HAP-1 (cell line): ENCODE measurements at places on chromosomes 5 and 9.

DNA sequence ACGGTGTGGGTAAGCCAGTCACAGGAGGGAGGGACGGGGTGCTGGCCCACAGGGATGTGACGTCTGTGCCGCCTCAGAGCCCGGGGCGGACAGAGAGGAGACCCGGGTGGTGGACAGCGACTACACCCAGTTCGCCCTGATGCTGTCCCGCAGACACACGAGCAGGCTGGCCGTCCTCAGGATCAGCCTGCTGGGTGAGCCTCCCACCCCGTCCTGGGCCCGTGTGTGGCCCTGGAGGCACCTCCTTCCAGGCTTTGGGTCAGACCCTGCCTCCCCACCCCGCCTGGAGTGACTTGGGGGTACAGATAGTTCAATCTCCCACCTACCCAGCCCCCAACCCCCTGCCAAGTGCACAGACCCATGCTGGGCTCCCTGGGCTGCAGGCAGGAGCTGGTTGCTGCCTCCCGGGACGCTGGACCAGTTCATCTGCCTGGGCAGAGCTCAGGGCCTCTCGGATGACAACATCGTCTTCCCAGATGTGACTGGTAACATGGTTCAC is 1.7 kb downstream of the LCN12 start:
- DNase-seq = no peak

DNA sequence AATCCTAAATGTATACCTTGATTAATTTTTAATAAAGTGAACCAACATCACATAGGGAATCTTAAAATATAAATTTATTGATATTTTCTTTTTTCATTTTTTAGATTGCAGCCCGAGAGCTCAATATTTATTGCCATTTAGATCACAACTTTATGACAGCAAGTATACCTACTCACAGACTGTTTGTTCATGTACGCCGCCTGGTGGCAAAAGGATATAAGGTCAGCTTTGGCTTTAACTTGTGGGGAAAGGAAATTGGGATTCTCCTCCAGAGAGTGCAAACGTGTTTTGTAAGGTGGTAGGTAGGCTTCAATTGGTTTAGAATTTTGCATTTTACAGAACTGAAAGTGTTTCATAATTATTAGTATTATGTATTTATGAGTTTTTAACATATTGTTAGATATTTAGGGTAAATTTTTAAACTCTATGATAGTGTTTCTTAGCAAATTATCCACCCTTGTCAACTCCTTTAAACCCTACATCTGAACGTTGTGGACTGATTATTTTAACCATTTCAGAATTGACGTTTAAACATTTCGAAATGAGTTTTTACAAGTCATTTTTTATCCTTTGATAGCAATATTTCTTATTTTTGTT is 17.5 kb upstream of the DHFR start:
- DNase-seq = peak; percentile 85

- no peak for DNase-seq
Observed at GRCh38 chr5:159951387-159951786, 35.1 kb downstream of the ADRA1B start.

DNA sequence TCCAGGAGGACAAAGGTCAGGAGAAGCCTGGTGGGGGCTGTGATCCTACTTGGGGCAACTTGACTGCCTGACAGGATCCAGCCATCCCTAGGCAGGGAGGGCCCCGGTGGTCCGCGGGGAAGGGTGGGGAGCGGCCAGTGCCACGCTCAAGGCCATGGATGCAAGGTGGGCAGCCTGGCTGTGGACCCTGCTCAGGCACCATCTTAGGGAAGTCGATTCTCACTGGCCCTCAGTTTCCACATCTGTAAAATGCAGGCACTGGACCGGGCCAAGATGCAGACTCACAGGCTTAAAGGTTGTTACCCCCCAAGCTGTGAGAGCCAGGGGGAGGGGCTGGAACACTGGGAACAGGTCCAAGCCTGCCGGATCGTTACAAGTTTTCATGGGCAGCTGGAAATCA is 8.7 kb upstream of the DOLPP1 start:
- DNase-seq = no peak

DNA sequence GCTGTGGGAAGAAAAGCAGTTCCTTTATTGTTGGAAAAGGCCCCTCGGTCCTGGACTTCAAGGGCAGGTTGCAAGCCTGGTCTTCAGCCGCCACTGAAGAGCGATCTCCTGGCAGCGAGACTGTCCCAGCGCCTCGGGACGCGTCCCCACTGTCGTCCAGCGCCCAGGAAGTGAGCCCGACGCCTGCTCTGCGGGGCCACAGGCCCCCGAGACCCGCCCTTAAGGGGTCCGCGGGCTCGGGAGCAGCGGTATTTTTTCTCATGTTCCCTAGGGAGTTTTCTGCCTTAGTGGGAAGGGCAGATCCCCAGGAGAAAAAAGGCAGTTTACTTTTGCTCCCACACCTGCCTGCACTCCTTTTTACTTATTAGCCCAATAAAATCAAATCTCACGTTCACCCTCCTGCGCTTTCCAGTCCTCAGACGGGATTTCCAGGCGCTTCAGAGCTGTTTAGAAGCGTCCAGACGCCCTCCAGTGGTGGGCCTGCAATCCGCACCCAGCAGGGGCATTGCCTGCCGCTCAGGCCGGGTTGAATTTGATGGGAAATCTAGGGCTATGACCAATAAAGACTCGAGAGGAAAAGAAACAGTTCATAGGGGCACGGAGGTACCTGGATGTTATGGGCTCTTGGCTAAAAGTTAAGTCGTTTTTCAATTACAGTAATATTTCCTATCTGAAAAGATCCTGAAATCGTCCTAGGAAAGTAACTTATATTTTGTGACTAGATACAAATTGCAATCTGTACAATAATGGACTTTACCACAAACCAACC is 2.8 kb upstream of the EFNA5 start:
- peak; percentile 95 for DNase-seq

DNA sequence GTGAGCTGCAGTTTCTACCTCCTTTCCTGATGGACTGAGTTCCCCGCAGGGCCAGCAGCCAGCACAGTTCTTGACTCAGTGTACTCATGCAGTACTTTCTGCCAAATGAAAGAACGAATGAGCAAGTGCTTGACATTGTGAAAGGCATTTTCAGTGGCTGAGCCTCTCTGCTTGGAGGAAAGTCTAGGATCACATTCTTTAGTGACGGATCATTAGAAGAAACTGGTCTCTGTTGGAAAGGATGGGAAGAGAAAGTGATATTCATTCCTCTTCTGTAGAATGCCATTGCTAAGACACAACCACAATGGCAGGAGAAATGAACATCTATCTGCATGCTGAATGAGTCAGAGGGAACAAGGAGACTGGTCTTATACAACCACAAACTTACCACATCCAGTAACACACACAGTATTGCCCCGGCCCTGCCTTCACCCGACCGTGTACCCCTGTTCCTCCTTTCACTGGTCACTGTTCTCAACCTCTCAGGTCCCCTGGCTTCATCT is 206.9 kb downstream of the CRB2 start:
- DNase-seq = no peak

DNA sequence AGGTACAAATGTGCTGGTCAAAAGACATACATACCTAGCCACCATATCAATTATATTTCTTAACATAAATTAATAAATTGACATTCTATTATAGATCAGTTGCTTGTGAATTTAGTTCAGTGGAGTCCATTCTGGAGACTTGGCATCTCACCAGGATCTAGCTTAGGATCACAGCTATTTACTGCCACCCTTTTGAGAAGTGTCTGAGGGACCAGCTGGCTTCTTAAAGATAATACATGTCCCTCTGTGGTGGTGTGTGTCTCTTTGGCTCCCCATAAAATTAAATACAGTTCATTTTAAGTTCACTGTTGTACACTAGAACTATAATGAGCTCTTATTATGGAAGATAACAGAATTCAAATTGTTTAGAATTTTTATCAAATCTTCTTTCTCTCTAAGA is 290.7 kb downstream of the PRELID2 start:
- DNase-seq = no peak

GRCh38 chr5:58950224-58950623 is 367.3 kb downstream of the RAB3C start:
- DNase-seq = no peak

DNA sequence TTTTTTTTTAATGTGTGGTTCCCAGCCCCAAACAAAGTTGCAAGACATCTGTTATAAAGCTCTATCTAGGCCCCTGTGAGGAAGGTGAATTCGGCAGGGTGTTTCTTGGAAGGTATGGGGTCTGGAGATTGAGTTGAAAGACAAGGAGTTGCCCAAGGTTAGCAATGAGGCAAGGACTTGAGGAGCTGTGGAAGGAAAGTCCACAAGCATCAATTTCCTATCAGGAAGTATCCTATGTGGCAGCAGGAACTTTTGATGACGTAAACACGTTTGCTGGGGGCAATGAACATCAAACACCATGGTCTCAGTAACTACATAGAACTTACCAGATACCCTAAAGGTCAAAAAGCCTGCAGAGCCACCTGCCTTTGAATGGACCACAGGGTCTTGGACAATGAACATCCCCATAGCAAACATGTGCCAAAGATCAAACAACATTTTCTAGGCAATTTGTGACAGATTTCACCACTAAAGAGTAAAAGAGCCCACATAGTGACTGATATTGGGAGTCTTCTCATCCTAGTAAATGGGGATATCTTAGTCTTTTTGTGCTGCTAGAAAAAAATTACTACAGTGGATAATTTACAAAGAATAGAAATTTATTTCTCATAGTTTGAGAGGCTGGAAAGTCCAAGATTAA is 145.1 kb downstream of the GCNT1 start:
- DNase-seq = no peak

- DNase-seq = no peak
Observed at GRCh38 chr5:22968386-22968785, 115.2 kb upstream of the CDH12 start.

GRCh38 chr9:91488341-91488740 is 64.7 kb upstream of the NFIL3 start:
- no peak for DNase-seq

DNA sequence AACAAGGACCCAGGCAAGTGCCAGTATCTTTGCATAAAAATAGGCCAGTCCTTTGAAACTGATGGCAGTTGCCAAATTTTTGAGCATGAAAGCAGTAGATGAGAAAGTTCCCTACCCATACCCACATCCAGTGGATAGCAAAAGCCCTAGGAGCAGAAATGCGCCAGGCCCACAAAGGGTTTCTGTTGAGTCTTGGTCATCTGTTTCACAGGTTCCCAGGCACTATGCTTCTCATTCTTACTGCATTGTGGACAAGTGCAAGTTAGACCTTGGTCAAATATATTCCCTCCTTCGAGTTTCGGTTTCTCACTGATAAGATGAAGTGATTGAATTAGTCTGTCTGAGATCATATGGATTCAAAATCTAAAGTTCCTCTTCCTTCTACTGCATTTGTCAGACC is 152.3 kb downstream of the NR3C1 start:
- no peak for DNase-seq

- no peak for DNase-seq
Observed at GRCh38 chr9:109269081-109269480, 51.8 kb downstream of the EPB41L4B start.

- DNase-seq = no peak
Observed at GRCh38 chr9:92476962-92477361, 5.3 kb downstream of the ASPN start.
